ENCODE measurements at places on chromosomes 3 and 15. TPM values are rescaled to one million over a fixed set of nuclear protein-coding genes. Genes with fewer than 3 reads are reported as not detected.
A peak's percentile ranks its signal among the peaks of the same experiment; 100 is the strongest.

- no peaks in the 10 kb centered on the region for H3K36me3 ChIP-seq
- H3K4me3 ChIP-seq = no peak overlapping the region
- no peak overlapping the region for H3K27ac ChIP-seq
- H3K27me3 ChIP-seq = no peaks in the 10 kb centered on the region
Measured at GRCh38 chr15:68427963-68428362, 4.0 kb downstream of the ITGA11 start.

DNA sequence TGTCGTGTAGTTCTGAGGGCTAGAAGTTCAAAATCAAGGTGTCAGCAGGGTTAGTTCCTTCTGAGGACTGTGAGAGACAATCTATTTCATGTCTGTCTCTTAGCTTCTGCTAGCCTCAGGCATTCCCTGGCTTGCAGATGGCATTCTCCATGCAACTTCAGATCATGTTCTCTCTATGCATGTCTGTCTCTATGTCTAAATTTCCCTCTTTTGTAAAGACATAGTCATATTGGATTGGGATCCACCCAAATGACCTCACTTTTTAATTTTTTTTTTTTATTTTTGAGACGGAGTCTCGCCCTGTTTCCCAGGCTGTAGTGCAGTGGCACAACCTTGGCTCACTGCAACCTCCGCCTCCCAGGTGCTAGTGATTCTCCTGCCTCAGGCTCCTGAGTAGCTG lies 104.6 kb downstream of the RAP2B start:
- no peaks in the 10 kb centered on the region for H3K36me3 ChIP-seq
- H3K27ac ChIP-seq = no peak overlapping the region
- H3K27me3 ChIP-seq = no peaks in the 10 kb centered on the region
- no peaks in the 10 kb centered on the region for H3K4me1 ChIP-seq
- no peak overlapping the region for H3K4me3 ChIP-seq

Gene SLC22A13
- total RNA-seq = 1.5 TPM

- H3K27me3 ChIP-seq = no peaks in the 10 kb centered on the region
- no peaks in the 10 kb centered on the region for H3K36me3 ChIP-seq
- peaks cover 14% of the 10 kb centered on the region for H3K4me1 ChIP-seq
- no peak overlapping the region for H3K27ac ChIP-seq
- H3K4me3 ChIP-seq = no peak overlapping the region
Measured at GRCh38 chr15:81410318-81410753, 36.3 kb upstream of the TMC3 start.

DNA sequence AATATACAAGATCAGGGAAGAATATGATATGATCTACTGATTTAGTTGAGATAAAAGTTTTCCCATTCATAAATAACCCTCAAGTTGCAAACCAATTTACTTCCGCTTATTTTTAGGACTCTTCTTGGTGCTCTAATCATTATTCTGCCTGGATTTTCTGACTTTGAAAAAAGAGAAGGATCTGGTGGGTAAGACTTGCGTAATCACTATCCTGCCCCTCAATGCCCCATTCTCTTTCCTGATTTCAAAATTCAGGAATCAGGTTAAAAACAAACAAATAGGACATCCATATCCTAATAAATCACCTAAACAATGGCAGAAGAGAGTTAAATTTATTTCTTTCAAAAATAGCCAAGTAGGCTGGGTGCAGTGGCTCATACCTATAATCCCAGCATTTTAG lies 127.5 kb downstream of the CLASP2 start:
- H3K27me3 ChIP-seq = no peaks in the 10 kb centered on the region
- H3K27ac ChIP-seq = no peak overlapping the region
- no peak for DNase-seq
- no peaks in the 10 kb centered on the region for H3K4me1 ChIP-seq

Gene RETNLB
- not detected for total RNA-seq

DNA sequence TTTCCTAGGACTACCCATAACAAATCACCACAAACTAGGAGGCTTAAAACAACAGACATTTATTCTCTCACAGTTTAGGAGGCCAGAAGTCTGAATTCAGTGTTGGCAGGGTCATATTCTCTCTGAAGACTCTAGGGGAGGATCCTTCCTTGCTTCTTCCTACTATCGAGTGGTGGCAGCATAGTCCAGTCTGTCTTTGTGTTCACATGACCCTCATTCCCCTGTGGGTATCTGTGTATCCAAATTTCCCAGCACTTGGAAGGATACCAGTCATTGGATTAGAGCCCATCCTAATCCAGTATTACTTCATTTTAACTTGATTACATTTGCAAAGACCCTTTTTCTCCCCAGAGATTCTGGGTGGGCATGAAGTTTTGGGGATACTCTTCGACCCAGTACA lies 63.8 kb downstream of the GMPS start:
- DNase-seq = peak; percentile 38
- H3K4me3 ChIP-seq = no peak overlapping the region
- H3K4me1 ChIP-seq = peaks cover 6% of the 10 kb centered on the region
- no peaks in the 10 kb centered on the region for H3K27me3 ChIP-seq
- H3K27ac ChIP-seq = peak overlapping the region; percentile 39

GRCh38 chr3:196044513-196044912 lies 37.4 kb downstream of the TFRC start:
- H3K36me3 ChIP-seq = no peaks in the 10 kb centered on the region
- no peak overlapping the region for H3K4me3 ChIP-seq
- no peak overlapping the region for H3K27ac ChIP-seq
- H3K27me3 ChIP-seq = no peaks in the 10 kb centered on the region
- no peaks in the 10 kb centered on the region for H3K4me1 ChIP-seq
- DNase-seq = no peak

Gene CHRNA5
- 4.4 TPM for total RNA-seq

DNA sequence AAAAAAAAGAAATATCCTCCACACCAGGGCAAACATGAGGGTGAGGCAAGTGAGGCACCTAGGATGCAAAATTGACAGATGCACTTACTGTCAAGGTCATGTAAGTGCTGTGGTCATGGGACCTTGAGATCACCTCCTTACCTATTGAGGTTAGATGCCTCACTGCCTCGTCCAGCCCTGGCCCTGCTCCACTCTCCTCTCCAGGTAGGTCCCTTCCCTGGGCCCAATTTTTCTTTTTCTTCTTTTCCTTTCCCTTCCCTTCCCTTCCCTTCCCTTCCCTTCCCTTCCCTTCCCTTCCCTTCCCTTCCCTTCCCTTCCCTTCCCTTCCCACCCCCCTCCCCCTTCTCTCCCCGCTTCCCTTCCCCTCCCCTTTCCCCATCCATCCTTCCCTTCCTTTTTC lies 71.1 kb upstream of the DLG1 start:
- no peak overlapping the region for H3K4me3 ChIP-seq
- no peaks in the 10 kb centered on the region for H3K27me3 ChIP-seq
- H3K36me3 ChIP-seq = no peaks in the 10 kb centered on the region
- no peak for DNase-seq
- H3K27ac ChIP-seq = no peak overlapping the region

DNA sequence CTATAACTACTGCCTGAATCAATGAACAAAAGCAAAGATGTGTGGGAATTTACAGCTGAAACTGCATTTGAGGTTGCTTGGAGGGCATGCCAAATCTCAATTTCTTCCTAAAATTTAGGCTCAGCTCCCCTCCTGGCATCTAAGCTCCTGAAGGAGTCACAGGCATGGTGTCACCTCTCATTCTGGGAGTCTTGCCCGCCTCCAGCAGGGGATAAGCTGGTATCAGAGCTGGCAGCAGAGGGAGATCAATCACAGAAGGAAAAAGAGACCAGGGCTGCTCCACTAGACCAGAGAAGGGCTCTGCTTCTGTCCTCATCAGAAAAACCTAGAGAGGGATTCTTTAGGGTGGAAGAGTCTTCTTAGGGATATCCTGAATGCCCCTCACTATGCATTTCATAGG lies 150.4 kb upstream of the SLC6A11 start:
- H3K4me3 ChIP-seq = no peak overlapping the region
- no peak overlapping the region for H3K27ac ChIP-seq
- H3K27me3 ChIP-seq = no peaks in the 10 kb centered on the region
- DNase-seq = no peak
- H3K36me3 ChIP-seq = no peaks in the 10 kb centered on the region

Gene KBTBD12
- 4.6 TPM for total RNA-seq

DNA sequence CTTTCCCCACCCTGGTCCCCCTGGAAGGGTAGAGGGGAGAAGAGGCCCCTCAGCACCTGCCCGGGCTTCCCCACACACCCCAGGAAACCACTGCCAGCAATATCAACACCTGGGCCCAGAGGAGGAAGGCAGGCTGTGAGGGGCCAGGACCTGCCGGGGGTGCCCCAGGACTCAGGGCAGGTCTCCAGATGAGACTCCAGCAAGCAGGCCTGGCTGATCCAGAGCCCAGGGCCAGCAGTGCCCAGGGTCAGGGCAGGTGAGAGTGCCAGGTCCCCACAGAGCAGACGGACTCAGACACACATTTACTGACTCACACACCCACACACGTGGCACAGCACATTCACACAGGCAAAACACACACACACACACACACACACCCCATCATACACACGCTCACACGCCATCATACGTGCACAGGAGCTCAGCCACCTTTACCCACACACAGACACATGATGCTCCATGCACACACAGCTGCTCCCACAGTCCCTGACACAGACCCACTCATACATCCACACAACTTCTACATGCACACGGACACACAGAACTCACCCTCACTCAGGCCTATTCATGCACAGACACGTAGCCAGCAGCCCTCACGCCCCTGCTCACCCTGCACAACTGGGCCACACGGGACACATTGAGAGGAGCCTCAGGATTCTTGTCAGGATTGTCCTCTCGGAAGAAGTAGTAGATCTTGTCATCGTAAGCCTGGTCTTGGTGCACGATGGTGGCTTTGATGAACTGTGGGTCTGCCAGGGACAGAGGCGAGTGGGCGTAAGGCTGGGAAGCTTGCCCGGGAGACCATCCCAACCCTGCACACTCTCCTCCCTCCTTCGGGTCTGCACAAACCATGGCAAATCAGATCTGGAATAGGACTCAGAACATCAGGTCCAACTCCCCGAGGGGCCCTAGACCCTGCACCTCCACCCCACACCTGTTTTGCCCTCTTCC lies 17.5 kb downstream of the SEMA7A start:
- H3K27me3 ChIP-seq = no peaks in the 10 kb centered on the region
- no peak for DNase-seq
- H3K27ac ChIP-seq = no peak overlapping the region
- H3K4me1 ChIP-seq = peaks cover 70% of the 10 kb centered on the region

DNA sequence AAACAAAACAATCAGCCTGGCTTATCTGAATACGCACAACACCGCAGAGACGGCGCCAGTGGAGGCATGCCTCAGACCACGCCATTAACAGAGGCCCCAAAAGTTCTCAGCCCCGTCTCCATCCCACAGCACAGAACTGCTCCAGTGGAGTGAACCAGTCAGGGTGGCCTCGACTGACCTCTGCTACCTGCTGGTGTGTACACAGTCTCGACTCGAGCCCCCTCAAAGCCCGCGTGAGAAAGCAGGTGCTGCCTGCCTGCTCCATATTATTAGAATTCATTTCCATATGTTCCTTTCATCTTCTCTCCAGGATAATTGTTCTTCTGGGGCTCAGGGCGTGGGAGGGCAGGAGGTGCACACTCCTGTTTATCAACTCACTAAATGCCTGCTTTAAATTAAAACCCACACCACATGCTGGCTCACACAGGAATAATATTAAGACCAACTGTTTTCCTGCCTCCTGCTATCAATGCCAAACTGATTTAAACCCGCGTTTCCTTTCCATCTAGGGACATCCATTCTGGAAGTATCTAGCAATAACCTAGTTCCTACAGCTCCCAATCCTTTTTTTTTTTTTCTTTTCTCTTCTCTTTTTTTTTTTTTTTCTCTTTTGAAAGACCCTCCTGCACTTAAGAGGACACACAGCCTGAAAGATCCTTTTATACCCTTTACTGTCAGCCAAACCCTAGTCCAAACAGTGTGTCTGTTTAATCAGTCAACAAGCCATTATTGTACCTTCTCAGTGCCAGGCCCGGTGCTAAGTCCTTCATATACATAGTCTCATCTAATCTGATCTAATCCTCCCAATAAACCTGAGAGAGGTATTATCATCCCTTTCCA lies 101.2 kb downstream of the TLE3 start:
- H3K36me3 ChIP-seq = no peaks in the 10 kb centered on the region
- no peak overlapping the region for H3K27ac ChIP-seq
- no peaks in the 10 kb centered on the region for H3K4me1 ChIP-seq
- no peaks in the 10 kb centered on the region for H3K27me3 ChIP-seq

Data from testis (tissue), 5 donors.